AG09309 (cell line): ENCODE measurements at places on chromosomes 5 and 9.

DNA sequence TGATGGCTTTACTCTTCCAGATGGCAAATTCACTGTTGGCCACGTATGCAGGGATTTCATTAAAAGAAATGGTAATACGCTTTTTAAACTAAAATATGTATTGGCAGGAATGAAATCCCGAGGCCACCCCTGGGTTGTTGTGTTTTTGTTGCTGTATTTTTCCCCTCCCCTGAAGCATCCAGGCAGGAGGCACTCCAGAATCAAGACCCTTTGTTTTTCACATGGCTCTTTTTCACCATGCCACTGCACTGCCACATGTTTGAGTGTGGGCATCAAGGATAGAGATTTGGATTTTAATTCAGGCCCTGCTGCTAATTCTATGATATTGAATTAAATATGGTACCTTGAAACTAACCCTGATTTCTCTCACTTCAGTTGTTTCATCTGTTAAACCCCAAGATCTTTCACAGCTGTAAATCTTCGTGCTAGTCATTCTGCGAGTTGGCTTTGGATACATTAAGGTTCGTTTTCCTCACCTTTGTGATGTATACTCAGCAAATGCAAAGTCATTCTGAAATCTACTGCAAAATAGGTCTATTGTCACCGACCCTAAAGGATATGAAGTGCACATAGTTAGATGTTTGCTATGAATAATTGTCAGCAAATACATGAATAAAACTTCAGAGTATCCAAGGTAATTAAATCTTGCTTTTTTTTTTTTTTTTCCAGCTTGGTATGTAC is 533.4 kb downstream of the PTPRD start:
- DNase-seq: no peak

GRCh38 chr5:71960195-71960594 is 147.1 kb upstream of the MAP1B start:
- no peak for DNase-seq

- peak; percentile 91 for DNase-seq
Observed at GRCh38 chr5:78530342-78531096, 118.1 kb downstream of the LHFPL2 start.

GRCh38 chr5:38286002-38286401 is 27.6 kb downstream of the EGFLAM start:
- no peak for DNase-seq

GRCh38 chr9:137611623-137612609 is 6.4 kb downstream of the ARRDC1 start:
- no peak for DNase-seq

GRCh38 chr5:116577064-116577788 is 2.6 kb upstream of the SEMA6A start:
- no peak for DNase-seq

DNA sequence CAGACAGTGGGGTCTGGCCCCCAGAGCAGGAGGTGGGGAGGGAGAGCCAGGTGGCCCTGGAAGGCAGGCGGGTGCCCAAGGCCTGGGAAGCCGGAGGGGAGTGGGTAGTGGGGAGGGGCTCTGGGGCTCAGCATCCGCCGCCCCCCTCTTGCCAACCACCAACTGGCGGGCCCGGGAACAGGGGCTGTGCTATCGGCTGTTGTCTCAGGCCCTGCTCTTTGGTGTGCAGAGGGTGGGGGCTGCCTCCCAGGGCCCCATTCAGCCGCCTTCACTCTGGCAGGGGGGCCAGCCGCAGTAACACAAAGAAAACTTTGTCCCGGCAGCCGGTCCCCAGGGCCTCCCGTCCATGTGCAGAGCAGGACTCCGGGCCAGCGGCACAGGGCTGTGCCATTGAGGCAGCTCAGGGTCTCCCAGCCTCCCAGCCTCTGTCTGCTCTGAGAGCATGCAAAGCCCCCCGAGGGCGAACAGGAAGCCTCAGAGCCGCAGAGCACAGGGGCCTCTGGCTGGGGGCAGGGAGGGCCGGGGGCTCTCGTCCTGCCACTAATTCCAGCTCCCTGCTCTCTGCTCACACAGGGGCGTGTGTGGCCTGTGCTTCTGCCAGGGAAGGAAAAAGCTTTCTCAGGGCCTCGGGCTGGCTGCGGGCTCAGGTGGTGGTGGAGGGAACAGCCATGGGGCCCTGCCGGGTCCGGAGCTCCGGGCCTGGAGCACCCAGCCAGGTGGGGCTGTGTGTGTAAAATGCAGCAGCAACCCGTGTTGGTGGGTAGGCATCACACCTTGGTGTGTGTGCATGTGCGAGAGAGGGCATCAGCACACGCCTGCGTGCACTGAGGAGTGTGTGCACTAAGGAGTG is 54.2 kb upstream of the NOTCH1 start:
- no peak for DNase-seq

- no peak for DNase-seq
Observed at GRCh38 chr9:111393971-111394370, 63.9 kb upstream of the OR2K2 start.

- no peak for DNase-seq
Observed at GRCh38 chr9:110249603-110250002, 6.7 kb downstream of the TXN start.
